ENCODE measurements at places on chromosomes 5 and 9.

- no peak for DNase-seq
Measured at GRCh38 chr5:82019342-82020138, 47.7 kb downstream of the ATG10 start.

DNA sequence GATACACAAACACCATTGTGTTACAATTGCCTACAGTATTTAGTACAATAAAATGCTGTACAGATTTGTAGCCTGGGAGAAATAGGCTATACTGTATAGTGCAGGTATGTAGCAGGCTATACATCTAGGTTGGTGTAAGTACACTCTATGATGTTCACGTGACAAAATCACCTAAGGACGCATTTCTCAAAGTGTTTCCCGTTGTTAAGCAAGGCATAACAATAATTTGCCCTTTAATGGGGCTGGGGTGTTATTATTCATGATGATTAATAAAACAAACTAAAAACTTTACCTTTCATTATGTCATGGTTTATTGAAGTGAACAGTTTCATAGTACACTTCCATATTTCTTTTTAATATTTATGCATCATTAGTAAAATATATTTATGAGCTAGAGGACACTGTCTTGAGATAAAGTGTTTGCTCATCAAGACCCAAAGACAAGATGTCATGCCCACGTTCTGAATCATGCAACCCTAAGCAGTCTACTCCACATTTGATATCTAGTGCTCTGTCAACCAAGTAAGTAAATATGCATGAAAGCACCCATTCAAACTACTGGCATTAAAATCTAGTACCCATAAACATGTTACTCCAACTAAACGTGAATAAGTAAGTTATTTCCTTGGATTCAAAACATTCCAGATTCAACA is 220.5 kb downstream of the NR2F1-AS1 start:
- DNase-seq: no peak

GRCh38 chr9:129648764-129649115 is 6.8 kb upstream of the ASB6 start:
- no peak for DNase-seq

GRCh38 chr5:150758531-150759333 is at the start of gene DCTN4:
Gene DCTN4, minus strand, starts transcription at chr5:150759017. Its CDS starts 24 bp downstream, at chr5:150758993.
- peak; percentile 79 for DNase-seq

DNA sequence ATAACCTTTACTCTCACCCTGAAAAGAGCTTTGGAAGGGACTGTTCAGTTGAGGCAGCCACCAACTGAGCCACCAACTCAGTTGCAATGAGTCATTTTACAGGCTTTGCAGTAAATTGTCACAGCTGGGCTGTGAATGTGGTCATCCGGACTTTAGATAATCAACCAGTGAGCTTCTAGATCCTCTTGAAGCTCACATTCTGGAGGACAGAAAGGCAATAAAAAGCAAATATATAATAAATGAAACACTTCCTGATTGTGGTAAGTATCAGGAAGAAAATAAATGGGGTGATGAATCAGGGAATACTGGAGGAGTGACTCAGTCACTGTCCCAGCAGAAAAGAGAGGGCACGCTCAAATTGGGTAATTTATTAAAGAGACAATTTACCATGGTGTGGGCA is 13.2 kb upstream of the C5orf58 start:
- no peak for DNase-seq

Data from NCI-H1105 (cell line).